Activated CD4-positive, alpha-beta T cell treated with anti-CD3 and anti-CD28 coated beads for 1 hour (primary cell): ENCODE measurements at places on chromosomes 16 and 17.

GRCh38 chr16:77002644-77003043, 188.3 kb upstream of the MON1B start:
- DNase-seq: no peak

GRCh38 chr16:86050591-86051367, 151.8 kb downstream of the IRF8 start:
- no peak for DNase-seq

DNA sequence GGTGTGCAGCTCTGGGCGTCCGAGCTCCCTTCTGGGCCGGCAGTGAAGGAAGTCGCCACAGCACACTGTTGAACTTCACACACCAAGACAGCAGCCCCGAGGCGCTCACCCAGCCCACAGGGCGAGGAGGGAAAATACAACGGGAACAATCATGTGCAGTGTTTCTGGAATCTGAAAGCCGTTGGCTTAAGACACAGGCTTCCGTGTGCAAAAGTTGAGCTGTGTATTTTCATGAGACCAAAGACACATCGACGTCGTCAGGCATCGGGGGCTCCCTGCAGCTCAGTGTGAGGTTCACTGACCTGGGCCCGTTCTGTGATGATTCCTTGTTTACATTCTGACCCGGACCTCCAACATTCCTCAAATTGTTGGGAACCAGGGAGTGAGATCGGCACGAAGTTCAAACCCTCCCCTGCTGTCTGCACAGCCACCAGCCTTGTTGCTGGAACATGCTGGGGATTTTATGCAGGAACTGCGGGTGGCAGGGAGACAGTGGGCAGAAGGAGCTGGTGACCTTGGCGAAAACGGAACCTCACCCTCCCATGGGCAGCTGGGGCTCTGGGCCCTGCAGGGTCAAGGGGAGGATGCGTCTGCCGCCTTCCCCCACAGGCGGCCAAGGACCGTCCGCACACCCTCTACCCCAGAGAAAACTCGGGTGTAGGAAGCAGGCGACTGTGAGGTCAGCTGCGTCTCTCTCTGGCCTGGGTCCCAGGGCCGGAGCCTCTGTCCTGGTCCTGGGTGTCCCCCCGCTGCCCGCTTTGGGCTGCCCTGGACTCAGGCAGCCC, 72.2 kb downstream of the METRNL start:
- no peak for DNase-seq

DNA sequence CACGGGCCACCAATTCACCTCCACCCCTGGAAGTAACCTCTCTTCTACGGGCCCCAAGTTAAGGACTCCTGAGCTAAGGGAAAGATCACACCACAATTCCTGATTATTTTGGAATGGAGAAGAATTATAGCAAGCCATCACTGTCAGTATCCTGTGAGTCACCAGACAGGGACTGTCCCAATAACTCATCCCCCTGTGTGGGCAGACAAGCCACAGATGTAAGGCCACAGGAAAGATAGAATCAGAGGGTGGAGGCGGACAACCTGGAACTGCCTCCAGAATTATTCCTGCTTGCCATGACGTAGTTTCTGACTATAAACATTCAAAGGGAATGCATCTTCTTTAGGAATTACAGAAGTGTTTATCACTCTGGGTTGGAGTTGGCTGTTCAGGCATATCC, 5.8 kb upstream of the MYO1D start:
- no peak for DNase-seq

DNA sequence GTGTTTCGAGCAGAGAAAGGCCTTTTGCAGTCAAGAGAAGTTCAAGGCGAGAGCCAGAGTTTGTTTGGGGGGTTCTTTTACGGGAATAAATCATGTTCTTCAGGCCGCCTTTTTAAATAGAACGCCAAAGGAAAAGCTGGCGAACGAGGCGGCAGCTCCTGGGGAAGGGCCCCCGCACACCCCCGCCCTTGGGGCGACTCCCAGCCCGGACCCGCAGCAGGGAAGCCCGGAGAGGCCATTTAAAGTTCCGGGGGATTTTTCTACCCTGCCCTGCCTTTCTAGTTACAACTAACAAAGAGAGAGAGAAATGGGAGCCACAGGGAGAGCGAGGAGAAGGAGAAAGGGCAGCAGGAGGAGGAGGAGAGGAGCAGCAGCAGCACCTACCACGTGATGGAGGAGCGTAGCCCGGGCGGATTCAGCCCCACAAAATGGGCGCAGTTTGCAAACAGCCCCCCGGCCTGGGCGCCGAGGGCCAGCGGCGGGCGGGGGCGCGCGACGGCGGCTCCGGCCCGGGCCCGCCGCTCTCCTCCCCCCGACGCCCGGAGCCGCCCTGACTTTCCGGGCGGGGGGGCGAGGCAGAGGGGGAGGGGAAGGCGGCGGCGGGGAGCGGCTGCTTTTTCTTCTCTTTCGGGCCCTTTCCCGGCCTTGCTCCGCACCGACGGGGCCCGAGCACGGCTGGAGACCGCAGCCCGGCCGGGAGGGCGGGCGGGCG, 634 bp downstream of the KANSL1 start:
- DNase-seq: peak; percentile 47
